ENCODE measurements at places on chromosomes 2 and 18.

DNA sequence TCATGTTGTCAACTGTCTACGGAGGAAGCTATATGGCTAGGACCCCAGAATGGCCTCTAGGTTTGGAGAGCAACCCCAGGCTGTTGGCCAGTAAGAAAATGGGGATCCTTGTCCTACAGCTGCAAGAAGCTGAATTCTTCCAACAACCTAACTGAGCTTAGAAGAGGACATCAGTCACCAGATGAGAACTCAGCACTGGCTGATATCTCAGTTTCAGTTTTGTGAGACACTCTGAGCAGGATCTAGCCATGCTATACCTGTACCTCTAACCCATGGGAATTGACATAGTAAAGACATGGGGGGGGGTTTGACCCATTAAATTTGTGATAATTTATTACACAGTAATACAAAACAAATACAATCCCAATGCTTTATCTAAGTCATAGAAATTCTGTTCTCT is 312.5 kb downstream of the ERBB4 start:
- DNase-seq, result no peak

GRCh38 chr2:173191601-173192000 is 116.0 kb downstream of the MAP3K20 start:
- peak; percentile 65 for DNase-seq

DNA sequence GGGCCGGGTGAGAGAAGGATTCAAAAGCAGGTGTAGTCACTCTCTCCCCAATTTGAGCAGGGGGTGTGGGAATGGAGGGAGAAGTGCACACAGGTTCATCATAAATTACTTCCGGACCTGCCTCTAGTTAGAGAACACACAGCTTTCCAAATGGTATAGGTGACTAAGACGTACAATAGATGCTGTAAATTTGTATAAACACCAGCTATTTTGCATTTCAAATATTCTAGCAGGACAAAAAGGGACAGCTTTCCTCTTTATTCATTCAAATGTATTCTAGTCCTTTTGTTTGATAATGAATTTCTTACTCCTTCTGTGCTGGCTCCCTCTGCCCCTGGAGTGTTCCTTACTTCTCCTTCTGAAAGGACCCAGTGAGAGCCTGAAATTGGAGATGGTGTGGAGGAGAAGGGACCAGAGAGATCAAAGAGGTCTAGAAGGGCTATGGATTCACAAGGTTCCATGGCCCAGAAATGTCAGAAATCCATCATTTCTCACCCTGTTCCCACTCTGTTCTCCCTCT is 53.2 kb upstream of the SH3BP4 start:
- no peak for DNase-seq

DNA sequence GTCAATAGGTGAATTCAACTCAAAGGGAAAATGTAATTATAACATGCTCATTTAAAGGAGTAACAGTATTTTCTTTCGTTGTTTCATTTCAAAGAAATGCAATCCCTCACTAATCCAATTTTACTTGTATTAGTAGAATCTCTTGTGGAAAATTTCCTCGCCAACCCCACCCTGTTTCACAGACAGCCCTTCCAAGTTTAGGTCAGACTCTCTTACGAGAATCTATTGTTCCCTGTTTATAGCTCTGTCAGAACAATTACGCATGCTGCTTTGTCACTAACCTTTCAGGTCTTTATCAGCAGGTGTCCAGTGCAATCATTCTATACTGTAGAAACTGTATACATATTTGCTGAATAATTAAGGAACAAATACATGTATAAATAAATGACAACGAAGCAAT is 657.8 kb upstream of the LINC00305 start:
- DNase-seq, result no peak
